Spleen (tissue), 13 donors: ENCODE measurements at places on chromosomes 7 and 10.

GRCh38 chr10:29356931-29357330 lies 68.1 kb downstream of the LYZL1 start:
- no peak for DNase-seq

DNA sequence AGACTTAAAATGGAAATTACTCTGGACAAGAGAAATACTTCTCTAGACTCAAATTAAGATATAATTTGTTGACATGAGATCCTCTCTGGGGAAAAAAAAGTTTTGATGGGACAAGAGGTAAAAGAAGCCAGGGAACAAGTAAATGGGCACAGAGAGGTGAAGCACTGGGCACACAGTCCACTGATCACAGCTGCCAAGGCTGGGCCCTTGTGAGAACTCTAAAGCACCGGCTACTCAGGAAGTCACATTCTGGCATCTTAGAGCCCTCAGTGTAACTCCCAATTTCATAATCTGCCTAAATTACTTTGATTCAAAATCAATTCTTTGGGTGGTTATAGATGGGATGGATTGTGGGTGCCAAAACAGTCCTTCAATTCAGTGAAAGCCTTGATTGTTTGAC lies 123.2 kb upstream of the CACNA2D1 start:
- no peak for DNase-seq

DNA sequence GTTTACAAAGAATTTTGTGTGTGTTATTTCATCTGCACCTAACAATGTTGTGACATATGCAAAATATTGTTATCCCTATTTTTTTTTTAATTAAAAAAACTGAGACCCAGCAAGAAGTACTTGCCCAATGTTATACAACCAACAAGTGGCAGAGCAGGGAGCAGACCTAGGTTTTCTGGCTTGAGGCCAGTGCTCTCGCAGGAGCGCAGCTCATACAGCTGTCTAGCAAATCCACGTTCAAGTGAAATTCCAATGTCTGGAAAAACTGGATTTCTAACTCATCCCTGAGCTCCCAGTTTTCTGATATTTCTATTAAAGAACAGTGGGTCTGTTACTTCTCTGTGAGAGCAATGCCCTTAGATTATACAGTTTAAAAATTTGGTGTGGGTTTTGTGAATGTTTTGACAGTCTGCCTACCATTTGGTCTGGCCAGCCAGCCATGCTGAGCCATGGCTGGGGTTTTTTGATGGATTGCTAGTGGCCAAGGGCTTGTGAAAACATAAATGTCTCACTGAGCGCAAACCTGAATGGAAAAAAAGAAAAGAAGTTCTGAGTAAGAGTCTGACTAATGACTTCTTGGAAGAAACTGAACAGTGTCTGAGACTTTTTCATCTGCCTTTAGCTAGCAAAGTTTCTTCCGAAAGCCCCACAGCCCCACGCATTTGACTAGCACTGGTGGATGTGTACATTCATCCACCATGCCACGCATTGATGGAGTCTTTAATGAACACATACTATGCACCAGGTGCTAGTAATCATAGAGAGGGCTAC lies 15.4 kb upstream of the PRF1 start:
- DNase-seq = no peak

DNA sequence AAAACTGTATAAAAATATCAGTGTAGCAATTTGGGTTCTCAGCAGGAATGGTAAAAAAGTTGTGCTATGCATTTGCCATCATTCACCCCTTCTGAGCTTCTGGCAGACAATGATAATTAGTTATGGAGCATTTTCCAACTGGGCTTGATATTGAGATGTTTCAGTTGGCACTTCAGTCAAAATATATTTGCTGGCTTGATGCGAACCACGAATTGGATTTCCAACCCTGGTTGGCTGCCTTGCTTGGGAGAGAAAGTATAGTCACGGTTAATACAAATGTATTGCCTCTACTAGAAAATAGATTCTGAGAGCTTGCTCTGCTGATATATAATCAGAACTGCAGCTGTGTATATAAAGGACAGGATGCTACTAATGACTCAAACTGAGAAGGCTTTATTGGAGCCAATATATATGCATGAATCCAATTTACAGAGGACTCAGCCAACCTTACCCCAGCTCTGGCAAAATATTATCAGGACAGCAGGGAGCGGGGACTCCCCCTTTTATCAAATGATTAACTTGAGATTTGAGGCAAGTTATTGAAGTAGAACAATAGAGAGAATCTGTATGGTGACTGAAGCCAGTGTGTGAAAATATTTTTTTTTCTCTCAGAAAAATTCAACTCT lies 219.8 kb upstream of the SMIM30 start:
- DNase-seq = no peak

DNA sequence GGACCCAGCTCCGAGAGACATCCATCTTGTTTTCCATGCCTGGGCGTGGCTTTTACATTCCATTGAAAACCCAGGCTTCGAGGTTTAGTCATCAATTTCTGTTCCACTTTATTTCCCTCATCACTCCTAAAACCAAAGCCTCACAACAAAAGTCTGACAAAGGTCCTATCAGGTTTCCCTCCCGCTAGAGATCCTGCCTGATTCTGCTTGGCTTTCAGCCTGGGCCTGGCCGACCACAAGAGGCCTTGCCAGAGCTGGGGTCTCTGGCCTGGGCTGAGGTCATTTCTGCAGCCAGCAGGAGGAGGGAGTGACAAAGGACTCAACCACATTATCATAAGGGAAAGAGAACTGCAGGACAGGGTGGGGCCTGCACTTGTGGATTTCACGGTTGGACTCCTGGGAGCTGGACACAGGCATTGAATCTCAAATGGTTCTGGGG lies 167.0 kb downstream of the FANK1 start:
- DNase-seq = no peak

- DNase-seq = no peak
Observed at GRCh38 chr7:156378806-156379205, 261.8 kb upstream of the RNF32 start.

DNA sequence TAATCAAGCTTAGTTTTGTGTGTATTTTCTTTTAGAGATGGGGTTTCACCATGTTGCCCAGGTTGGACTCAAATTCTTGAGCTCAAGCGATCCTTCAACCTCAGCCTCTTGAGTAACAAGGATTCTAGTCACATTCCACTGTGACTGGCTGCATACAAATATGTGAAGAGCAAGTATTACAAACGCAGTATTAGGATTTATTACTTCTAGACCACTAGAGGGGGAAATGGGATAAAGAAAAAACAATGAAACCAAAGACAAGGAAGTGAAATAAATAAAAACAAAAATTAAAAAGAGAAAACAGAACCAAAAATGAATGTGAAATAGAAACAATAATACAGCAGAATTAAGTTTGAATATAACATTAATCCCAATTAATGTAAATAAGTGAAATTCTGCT lies 308.7 kb downstream of the ANKRD30A start:
- no peak for DNase-seq

DNA sequence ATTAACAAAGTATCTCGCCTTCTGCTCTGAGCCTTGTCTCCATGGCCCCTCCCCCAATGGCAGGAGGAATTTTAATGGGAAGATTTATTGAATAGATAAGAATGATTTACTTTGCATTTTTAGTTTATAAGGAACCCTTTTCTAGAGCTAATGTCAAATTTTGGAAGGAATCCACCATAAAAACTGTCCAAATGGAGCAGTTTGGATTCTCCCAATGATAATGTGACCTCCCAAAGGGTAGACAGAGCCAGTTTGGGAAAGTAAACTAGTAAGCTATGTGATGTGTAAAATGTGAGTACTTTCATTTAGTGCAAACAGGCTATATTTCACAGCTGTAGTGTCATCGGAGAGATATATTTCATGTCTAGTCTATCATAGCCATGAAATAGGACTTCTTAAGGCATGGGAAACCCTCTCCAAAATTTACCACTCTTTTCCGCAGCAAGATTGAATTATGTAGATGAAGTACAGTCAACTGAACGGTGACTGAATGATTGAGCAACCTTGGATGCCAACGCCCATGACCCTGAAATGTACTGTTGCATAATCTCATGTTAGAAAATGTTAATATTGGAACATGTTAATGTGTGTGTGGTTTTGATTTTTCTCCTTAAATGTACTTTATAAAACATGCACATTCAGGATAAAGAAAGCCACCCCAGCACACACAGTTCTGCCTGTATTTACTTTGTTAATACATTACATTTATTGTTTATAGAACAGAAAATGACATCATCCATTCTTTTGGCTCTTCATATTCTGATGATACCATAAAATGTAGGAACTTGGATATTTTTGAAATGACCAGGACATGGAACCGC lies 140.6 kb downstream of the NRP1 start:
- DNase-seq = no peak

DNA sequence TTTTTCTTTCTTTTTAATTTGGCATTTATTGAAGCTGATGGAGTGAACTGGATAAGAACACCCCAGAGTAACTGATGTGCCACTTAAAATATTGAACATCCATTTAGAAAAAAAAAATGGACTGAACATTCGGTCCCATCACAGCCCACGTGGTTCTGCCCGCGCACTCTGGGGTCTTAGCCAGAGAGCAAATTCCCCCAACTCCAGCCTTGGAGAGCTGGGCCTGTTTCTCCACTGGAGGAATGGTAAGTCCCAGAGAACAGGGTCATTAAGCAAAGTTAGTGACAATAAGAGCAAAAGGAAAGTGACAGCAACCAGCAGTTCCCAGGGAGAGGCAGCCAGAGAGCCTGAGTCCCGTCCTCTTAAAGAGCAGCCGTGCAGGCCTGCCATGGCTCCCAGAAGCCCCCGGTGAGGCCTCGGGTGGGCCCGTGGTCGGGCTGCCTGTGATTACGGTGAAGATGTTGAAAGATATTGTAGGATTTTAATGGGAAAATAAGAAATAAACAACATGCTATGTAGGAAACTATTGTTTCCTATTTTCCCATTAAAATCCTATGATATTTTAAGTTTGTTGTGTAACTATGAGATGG lies 487.9 kb upstream of the MKI67 start:
- no peak for DNase-seq

DNA sequence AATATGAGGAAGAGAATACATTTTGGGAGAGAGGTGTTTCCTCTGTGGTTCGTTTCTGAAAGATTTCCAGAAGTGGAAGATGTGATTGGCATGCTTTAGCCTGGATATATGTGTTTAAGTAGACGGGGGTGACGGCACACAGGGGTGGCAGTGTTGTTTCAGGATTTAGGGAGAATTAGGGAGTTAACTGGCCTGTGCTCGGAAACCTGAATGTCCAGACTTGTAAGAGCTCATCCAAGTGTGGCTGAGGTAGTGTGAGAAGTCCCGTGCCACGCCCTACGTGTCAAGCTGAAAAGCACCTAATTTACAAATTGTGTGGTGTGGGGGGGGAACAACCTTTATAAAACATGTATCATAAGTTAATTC lies 1.1 kb downstream of the RALA start:
- no peak for DNase-seq

- DNase-seq = no peak
Observed at GRCh38 chr7:98034081-98035035, 44.4 kb upstream of the OCM2 start.

GRCh38 chr10:89274928-89275327 lies 23.4 kb upstream of the LIPA start:
- DNase-seq = no peak

DNA sequence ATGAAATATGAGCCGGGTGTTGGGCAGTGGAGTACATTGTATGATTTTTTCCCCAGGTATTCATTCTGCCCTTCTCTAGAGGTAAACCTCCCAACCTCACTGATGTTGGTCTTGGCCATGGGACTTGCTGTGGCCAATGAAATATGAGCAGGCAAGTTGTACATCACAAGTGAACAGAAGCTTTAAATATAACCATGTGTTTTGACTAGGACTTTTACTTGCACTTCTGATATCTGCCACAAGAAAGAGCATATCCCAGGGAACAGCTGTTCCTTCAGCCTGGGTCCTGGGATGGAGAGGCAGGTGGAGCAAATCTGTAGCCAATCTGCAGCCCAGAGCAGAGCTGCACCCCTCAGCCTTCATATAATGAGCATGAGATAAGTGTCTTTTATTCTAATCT lies 109.8 kb upstream of the PALS2 start:
- DNase-seq = no peak

GRCh38 chr10:89217057-89217990 lies 10.2 kb upstream of the CH25H start:
- DNase-seq = no peak

DNA sequence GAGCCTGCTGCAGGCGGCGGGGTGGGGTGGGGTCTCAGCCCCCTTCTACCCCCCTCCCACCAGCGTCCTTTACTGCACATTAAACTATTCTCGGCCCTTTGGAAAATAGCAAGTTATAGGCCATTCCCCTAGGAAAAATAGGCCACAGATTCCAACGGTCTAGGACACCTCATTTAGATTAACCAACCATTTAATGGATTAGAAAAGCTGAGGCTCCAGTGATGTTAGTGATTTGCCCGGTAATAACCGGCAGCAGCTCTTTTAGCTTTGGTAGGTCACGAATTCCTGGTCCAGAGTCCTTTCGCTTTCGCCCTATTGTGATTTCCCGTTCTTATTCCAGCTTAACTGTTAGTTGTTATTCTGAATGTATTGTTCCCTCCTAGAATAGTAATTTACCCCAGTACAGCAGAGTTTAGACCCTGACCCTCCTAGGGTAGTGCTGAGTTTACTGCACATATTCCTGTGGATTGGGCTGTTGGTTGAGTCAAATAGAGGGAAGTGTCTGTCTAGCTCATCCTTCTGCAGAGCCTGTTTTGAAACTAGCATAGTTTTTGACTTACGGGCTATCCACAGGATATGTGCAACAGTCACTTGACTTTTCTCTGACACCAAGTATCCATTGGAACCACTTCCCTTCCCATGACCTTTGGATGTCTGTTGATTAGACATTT lies 754 bp downstream of the GSTO1 start:
- no peak for DNase-seq

DNA sequence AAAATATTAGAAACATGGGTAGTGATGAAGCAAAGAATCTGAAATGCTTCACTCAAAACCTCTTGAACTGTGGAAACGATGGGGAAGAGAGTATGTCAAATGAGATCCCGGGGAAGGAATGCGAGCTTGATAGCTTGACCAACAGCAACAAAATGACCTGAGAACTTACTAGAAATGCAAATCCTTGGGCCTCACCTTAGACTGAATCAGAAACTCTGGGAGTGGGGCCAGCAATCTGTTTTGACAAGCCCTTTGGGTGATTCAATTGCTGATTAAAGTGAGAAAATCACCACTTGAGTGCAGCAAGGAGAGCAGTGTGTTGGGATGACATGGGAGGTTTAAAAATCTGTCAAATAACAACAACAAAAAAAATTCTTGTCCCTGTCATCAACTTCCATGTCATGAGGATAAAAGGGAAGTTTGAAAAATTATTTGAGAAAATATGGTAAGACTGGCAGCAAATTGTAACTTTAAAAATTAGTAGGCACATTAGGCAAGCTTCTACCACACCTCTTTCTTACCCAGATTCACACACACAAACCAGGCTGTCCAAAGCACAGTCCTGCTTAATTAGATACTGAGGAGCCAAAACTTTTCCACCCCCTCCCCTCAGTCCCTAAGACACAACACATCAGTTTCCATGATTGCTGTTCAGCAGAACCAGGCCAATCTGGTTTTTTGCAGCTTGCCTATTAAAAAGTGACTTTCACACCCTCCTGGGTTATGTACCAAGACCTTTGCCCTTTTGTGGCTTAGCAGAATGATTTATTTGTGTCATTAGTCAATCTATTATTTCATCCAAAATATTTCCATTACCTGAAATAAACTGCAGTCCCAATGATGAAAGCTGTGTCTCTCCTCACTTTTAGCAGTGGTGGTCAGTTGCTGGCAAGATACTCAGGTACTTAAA lies 15.6 kb downstream of the CALCR start:
- no peak for DNase-seq

GRCh38 chr7:8015100-8015745 lies 46.6 kb downstream of the GLCCI1 start:
- no peak for DNase-seq

GRCh38 chr10:132117636-132118190 lies 52.0 kb downstream of the JAKMIP3 start:
- DNase-seq = peak; percentile 44
